ENCODE measurements at places on chromosomes 12 and 14.

DNA sequence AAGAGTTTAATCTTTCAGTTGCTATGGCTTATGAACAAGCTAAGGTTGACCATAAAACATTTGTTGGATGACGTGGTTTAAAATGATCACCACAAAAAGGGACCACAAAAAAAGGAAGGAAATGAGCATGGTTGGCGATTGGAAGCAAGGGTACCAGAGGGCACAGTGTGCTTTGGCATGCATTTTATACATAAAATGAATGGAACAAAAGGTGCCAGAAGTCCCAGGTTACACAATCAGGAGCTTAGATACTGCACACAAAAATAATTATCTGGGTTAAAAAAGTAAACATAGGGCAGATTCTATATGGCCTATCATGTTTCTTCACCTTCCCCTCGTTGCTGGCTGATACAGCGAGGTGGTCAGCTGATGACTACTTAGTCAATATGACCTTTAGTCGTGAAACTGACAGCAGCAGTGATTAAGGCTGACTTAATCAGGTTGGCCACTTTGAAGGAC, 50.7 kb downstream of the ZC3H14 start:
- DNase-seq: no peak

DNA sequence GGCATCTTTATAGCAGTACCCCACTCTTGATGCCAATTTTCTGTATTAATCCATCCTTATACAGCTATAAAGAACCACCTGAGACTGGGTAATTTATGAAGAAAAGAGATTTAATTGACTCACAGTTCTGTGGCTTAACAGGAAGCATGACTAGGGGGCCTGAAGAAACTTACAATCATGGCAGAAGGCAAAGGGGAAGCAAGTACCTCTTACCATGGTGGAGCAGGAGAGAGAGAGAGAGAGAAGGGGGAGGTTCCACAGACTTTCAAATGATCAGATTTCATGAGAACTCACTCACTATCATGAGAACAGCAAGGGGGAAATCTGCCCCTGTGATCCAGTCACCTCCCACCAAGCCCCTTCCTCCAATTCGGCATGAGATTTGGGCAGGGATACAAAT, 84.4 kb downstream of the SLC24A4 start:
- no peak for DNase-seq

GRCh38 chr14:94314890-94315289, 8.2 kb downstream of the SERPINA6 start:
- no peak for DNase-seq

- DNase-seq: peak; percentile 95
Measured at GRCh38 chr14:101962503-101962874, 1.9 kb upstream of the DYNC1H1 start.

DNA sequence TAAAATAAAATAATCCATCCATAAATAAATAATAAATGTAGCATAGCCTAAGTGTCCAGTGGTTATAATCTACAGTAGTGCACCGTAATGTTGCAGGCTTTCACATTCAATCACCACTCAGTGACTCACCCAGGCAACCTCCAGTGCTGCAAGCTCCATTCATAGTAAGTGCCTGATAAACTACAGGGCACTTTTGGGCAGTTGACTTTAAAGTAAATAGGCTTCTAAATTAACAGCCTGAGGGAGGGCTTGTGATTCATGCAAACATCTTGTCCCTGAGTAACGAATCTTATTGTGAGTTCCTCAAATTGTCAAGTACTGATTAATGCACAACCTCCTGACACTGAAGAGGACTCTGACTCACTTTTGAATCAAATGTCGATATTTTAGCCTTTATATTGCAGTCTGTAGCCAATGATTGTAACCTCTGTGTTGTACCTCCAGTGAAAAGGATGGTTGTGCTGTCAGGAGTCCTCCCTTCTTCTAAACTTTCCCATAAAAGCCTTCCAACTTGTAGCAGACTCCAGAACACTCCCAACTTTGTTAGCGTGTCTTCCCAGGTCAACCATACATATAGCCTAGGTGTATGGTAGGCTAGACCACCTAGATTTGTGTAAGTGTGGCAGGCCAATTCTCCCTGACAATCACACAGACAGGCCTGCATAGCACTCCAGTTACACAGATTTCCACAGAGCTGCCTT, 55.0 kb upstream of the BICD1 start:
- DNase-seq: no peak

GRCh38 chr12:4282892-4283511, 9.4 kb downstream of the CCND2 start:
- DNase-seq: no peak

GRCh38 chr14:24219080-24219479, 3.2 kb upstream of the MDP1 start:
- DNase-seq: no peak

DNA sequence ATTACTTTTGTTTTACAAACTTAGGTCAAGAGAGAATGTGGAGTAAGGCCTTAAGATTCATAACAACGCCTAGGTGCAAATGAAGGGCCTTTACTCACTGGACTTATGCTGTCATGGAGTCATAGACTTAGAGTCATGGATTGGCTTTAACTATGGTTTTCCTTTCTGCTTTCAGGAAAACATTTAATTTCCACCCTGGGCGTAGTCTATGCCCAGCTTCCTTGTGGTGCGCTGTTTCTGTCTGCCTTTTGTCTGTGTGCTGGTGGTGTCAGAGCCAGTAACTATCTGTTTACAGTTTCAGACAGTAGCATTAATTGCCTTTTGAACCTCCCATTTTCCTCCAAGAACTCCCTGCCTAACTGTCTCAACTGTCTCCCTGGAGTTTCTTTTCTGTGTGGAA, 31.8 kb upstream of the COX6A1 start:
- DNase-seq: no peak

- no peak for DNase-seq
Measured at GRCh38 chr12:49264466-49264872, 413 bp upstream of the TUBA1C start.

DNA sequence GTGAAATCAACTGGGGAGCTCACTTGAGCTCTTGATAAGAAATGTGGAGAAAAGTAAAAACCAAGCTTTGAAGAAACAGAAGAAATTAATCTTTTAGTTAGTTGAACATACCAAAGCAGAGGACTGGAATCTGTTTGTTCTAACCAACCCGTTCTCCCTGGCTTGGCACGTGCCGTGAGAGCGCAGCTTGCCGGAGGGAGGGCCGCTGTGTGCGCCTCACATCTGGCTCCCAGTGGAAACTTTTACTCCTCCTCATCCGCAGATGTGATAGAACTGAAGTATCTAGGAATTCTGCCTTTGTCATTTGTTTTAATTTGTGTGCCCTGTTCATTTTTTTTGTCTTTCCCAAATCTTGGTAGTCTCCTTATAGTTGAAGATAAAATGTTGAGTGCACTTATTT, 64.9 kb downstream of the DDX51 start:
- DNase-seq: no peak

- no peak for DNase-seq
Measured at GRCh38 chr12:19967431-19967830, 400.9 kb upstream of the PDE3A start.

GRCh38 chr14:73785834-73786635, 65.6 kb upstream of the PTGR2 start:
- no peak for DNase-seq

- no peak for DNase-seq
Measured at GRCh38 chr12:4134448-4135263, 138.9 kb upstream of the CCND2 start.

GRCh38 chr12:54865683-54866324, 11.5 kb downstream of the MUCL1 start:
- no peak for DNase-seq

DNA sequence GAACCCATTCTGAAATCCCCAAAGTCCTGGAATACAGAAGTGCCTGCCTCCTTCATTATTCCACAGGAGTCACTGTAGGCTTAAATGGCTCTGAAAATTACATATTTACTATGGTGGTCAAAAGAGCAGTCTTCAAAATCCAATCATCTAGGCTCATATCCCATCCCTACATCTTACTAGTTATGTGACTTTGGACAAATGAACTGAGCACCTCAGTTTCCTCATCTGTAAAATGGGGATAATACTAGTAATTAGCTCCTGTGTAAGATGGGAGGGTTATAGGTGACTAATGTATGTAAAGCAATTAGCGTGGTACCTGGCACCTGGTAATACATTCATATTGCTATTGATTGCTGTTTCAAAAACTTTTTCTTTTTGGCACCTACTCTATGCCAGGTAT, 243.6 kb downstream of the CHST11 start:
- no peak for DNase-seq

DNA sequence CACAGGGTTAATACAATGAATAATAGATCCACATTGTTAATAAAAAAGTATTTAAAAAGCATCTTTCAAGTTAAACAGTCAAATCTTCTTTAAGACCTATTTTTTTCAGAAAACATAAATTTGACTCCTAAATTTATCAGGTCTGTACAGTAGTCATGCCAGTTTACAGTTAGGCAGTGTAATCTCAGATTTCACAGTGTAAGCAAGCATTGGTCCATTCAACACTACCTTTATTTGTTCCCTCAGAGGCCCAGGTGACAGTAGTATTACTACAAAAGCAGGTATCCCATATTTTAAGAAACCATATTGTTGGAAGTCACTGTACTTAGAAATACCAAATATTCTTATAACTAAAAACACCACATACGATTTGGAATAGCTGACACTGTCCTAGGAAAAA, 6.1 kb downstream of the ATP2B1 start:
- no peak for DNase-seq

DNA sequence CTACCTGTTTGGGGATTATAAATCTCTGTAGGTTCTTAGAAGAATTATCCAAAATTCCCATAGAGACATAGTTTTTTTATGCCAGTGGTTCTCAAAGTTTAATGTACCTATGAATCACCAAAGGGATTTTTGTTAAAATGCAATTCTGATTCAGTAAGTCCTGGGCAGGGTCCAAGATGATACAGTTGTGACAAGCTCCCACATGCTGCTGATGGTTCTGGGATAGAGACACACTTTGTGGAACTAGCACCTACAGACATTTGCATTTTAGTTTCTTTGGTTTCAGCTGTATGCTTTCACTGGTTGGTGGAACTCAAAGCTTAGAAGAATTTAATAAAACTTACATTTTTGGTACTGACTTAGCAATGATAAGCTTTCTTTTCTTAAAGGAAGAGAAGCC, 80.4 kb downstream of the PTCSC3 start:
- no peak for DNase-seq

GRCh38 chr12:22088886-22089285, 42.9 kb downstream of the CMAS start:
- no peak for DNase-seq

GRCh38 chr12:179131-179884, 34.6 kb downstream of the SLC6A12 start:
- DNase-seq: peak; percentile 54

GRCh38 chr12:60489071-60489470, 893.2 kb downstream of the SLC16A7 start:
- no peak for DNase-seq

DNA sequence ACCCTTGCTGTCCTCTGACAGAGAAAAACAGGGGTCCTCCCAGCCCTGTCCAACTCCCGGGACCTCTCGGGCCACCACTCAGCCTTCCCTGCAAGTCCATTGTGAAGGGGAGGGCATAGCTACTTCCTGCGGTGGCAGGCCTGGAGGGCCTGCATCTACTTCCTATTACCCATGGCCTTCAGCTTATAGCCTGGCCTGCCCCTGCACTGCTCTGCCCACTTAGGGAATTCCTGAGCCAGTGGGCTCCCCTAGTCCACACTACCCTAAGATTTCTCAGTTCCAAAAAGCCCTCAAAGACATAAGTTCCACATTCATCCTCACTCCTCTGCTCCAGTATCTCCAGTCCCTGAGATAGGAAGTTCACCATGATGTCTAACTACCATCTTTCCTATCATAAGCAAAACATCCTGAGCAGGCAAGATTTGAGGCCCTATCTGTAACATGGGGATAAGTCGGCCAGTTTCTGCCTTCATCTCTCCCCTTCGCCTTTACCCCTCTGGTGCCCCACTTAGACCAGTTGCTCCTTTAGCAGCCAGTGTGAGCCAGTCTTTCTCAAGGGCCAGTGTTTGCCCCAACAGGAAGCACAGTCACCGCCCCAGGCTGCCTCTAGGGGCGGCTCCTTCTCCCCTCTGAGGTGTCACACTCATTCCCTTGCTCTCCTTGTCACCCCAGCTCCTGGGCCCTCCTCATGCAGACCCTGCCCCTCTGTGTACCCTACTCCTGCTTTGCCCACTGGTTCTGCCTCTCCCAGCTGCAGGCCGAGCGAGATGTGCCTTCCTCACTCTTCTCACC, 10.9 kb downstream of the HDAC7 start:
- DNase-seq: no peak

GRCh38 chr12:123126294-123127181, 24.4 kb downstream of the PITPNM2 start:
- DNase-seq: no peak
